ENCODE measurements at places on chromosomes 16 and 17.

DNA sequence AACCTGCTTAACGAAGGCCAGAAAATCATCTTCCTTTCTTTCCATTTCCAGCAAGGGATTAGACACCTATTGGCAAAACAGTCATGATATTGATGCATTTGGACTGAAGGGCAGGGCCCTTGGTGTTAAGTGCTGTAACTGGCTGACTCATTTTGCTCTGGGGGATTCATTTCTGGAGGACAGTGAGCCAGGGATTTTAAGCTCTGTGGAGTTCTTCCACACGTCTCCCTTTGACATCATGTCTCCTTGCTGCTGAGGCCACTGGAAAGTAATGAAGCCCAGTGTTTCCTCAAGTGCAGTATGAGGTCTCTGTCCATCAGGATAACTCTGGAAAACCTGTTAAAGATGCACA lies 42.2 kb downstream of the DNAH9 start:
- no peak for DNase-seq

- DNase-seq = no peak
These were observed 99.3 kb upstream of the SOX9 start for GRCh38 chr17:72021417-72022041.

- peak; percentile 4 for DNase-seq
These were observed 26.3 kb upstream of the OR4D1 start for GRCh38 chr17:58121925-58122324.

DNA sequence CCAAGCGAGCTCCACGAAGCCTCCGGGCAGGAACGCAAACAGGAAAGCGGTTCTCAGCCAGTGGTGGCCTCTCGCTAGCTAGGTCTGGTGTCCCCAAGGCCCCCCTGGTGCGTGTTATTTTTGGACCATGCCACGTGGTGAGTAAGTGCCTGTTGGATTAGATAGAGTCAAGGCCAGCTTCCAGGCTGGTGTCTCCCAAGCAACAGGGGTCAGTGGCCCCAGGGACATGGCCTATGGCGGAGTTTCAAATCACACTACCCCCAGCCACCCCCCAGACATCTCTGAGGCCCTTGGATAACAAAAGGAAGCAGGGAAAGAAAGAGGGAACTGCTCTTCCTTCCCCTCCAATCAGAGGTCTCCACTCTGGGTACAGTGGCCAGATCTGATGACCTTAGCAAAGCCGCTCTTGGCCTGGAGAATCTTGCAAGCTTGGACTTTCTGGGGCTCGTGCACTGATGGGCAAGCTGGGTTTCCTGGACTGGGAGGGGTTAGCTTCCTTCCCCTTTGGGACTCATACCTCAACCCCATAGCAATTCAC lies 58.2 kb downstream of the MAF start:
- DNase-seq = peak; percentile 47

DNA sequence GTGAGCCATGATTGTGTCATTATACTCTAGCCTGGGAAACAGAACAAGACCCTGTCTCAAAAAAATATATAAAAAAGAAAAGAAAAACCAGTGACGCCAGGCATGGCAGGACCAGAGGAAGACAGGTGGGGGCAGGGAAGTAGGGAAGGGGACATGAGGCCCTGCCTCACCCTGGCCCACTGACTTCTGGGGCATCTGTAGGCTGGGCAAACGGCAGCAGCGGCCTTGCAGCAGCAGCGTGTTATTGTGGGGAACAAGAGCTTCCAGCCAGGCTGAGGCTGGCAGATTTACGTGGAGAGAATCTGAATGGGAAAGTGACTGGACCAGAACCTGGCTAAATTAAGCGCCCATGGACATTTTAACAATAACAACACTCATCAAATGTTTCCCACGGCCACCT lies 19.4 kb downstream of the CMTM4 start:
- DNase-seq = no peak

- DNase-seq = no peak
These were observed 77.6 kb upstream of the GSE1 start for GRCh38 chr16:85535352-85536072.

DNA sequence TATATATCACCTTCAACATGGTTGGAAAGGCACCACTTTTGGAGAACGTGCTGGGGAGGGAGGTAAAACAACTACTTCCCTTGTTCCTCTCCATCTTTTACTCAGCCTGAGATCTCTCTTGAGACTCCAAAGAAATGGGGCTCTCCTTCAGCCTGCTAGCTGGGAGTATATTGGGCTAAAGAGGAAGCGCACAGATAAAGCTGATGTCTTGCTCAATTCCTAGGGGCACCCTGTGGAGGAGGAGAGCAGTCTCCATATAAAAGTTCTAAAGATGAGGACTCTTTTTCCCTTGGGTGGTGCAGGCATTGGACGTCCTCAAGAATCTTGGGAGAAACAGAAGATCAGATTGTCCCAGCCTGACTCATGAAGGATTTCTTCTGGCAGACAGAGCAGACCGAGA lies 4.6 kb upstream of the ETV4 start:
- no peak for DNase-seq
